ENCODE measurements at places on chromosomes 7 and 10.
A peak's percentile ranks its signal among the peaks of the same experiment; 100 is the strongest.

DNA sequence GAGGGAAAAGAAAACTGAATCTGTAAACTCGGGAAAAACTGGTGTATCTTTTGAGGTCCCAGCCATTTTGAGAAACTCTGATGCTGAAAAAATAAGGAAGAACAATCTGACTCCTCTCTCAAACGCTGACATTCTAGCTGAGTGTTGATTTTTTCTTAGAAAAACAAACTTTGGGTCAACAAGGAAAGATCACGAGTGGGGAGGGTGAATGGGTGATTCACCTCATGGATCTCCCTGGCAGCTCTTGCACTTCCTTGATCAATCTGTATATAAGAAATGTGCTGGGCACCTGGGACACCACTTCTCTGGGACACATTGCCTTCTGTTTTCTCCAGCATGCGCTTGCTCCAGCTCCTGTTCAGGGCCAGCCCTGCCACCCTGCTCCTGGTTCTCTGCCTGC, at the start of gene PIP:
PIP (plus strand) TSS at position 297 of the 400 bp plus-strand sequence; CDS start at position 337, 40 bp downstream.
- no peak for DNase-seq

- peak; percentile 63 for DNase-seq
These were observed 690 bp downstream of the SEPTIN7 start for GRCh38 chr7:35801392-35802101.

GRCh38 chr10:1215862-1216573, 159.8 kb downstream of the WDR37 start:
- no peak for DNase-seq

GRCh38 chr10:73653701-73654100, 2.1 kb downstream of the SYNPO2L start:
- DNase-seq, result no peak

DNA sequence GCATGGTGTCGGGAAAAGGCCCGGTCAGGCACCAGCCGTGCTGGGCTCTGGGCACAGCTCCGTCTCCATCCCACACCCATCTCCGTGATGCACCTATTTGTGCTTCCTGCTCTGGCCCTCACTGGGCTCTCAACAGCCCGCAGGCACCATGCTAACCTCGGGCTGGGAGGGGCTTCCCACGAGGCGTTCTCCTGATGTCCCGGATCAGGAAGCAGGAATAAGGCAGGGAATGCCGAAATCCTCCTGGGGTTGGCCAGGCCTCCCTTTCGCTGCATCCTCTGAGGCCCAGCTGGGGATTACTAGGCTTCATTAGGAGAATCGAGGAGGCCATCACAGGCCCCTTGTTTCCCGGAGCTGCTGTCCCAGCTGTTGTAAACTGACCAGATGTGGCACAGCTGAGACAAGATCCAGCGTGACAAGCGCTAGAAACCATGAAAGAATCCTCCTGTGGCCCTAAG, 72.0 kb downstream of the FAM53B start:
- DNase-seq, result no peak

DNA sequence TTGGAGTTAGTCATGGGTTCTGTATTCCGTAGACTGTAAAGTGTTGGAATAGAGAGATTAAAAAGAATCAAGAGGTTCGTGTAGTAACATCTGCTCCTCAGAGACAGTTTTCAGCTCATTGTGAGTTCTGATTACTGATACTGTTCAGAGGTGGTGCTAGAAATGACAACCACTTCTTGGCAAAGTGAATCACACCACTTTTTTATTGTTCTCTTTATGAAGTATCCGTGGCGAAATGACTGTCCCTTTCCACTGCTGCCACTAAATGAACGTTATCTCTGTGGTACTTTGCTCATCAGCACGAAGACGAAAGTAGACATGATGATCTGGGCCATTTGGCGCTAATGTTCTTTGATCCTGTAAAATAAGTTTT, 860 bp downstream of the RPP30 start:
- no peak for DNase-seq

DNA sequence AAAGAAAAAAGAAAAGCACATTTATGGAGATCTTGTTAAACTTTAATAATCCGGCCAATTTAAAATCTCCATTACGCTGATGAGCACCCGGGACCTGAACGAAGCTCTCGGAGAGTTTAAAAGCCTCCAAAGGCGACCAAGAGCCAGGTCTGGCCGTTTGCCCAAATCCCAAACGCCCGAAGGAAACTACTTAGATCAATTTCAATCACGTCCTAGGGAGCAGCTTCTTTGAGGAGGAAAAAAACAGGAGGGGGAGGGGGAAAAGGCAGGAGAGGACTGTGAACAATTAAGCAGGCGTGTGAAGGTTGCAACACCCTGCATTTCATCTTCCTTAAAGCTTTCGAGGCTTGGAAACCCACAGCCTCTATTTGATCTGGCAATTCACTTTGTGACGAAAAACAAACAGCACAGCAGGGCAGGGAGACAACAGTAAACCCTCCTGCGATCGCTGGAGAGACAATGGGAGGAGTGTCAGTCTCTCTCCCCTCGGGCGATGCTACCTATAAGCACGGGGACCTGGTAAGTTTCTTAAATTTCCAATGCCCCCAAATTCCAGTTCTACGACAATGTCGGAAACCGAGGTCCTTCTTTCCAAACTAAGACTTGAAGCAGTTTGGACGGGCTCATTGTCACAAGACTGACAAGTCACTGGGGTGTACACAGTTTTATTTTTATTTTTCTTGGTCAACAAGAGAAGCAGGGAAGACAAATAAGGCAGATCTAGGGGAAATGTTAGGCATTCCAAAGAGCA, 1.2 kb downstream of the KLF6 start:
- peak; percentile 45 for DNase-seq

GRCh38 chr7:28800150-28800549, 158.0 kb downstream of the TRIL start:
- no peak for DNase-seq
